NCI-H510A (cell line): ENCODE measurements at places on chromosomes 12 and 14.
A peak's percentile ranks its signal among the peaks of the same experiment; 100 is the strongest.

DNA sequence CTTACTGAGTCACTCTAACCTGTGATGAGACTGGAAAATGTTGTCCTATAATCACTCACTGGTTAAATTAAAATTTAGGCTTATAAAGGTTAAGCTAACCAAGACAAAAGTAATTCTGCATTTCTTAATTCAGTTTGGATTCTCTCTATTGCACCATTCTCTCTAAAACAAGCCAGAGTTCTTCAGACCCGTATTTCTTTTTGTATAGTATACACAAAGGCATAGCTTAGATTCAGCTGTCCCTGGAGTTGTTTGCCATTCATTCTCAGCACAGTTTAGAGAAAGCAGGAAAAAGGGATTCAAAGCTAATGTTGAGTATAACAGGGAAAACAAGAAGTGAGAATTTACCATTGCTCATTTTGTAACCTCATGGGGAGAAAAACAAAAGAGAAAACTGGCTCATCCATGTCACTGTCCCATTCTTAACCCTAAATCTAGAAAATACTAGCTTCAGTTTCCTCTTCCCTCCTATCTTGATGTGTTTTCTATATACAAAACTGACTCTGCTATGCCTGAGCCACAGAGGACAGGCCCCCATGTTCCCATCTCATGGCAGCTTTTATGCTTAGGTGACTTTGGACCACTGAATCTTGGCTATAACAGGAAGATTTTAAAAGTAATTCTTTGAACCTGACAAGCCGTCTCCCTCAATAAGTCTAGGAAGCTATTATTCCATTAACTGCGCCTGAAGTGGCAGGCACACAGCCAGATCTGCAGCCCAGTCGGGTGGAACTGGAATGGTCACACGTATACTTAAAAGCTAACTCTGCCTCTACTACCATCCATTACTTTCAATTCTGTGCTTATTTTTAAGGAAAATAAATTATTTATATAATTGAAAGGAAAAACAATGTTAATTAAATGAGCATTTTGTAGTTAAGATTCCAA, 7.0 kb downstream of the AREL1 start:
- no peak for DNase-seq

DNA sequence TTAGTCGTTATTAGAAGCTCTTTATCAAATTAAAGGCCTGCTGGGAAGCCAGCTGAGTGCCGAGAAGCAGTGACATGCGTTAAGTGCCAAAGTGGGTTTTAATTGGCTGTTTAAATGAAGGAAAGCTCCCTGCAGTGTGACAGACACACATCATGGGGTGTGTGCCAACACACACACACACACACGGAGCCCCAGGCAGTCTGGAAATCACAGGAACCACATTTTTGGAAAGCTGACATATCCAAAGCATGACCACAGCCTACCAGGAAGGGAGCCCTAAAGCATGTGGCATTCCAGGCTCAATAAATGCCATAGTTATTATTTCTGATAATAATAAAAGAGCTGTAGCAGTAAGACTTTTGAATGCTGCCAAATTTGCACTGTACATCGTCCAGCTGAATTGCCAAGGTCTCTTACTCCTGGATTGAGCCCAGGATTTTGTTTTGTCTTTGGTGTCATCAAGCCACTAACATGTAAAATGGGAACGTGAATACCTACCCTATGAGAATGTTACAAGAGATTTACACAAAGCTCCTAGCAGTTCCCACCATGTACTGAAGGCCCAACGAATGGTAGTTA, 135.1 kb downstream of the TMEM30B start:
- no peak for DNase-seq

GRCh38 chr14:50619569-50620141, 48.5 kb downstream of the SAV1 start:
- DNase-seq: peak; percentile 2

DNA sequence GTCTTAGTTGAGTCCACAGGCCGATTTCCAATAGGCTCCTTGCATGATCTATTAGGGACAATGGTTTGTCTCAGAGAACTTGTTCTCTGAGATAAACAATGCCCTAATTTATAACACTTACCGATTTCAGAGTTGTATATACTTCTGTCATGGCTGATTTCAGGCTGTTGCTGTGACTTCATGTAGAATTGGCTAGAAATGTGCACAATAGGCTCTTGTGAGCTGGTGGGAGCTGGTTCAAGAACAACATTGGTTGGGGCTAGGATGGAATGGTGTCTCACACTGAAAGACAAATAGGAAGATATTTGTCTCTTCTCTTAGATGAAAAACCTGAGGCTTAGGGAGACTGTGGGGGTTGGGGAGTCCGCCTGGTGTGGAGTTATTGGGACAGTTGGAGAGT, 6.7 kb upstream of the KRT86 start:
- DNase-seq: no peak

DNA sequence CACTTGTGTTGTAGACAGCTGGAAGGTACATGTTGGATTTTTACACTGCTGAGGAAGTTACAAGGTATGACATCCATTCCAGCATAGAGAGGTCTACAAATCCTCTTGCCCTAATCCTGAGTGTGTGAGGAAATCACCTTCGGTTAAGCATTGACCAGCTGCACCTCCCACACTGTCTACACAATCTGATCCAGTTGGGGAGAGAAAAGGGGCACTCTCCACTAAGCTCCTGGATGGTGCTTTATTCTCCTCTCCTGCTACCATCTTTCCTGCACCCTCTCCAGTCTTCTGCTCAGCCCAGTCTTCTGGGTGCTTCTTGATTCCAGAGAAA, at the start of gene OR6J1:
OR6J1 (minus strand) TSS at position 48 of the 331 bp plus-strand sequence. CDS start 9,541 bp downstream, outside the sequence.
- no peak for DNase-seq

GRCh38 chr12:80697270-80697887, 10.1 kb upstream of the MYF6 start:
- DNase-seq: no peak

- no peak for DNase-seq
Measured at GRCh38 chr12:45263587-45263986, 47.7 kb downstream of the ANO6 start.

DNA sequence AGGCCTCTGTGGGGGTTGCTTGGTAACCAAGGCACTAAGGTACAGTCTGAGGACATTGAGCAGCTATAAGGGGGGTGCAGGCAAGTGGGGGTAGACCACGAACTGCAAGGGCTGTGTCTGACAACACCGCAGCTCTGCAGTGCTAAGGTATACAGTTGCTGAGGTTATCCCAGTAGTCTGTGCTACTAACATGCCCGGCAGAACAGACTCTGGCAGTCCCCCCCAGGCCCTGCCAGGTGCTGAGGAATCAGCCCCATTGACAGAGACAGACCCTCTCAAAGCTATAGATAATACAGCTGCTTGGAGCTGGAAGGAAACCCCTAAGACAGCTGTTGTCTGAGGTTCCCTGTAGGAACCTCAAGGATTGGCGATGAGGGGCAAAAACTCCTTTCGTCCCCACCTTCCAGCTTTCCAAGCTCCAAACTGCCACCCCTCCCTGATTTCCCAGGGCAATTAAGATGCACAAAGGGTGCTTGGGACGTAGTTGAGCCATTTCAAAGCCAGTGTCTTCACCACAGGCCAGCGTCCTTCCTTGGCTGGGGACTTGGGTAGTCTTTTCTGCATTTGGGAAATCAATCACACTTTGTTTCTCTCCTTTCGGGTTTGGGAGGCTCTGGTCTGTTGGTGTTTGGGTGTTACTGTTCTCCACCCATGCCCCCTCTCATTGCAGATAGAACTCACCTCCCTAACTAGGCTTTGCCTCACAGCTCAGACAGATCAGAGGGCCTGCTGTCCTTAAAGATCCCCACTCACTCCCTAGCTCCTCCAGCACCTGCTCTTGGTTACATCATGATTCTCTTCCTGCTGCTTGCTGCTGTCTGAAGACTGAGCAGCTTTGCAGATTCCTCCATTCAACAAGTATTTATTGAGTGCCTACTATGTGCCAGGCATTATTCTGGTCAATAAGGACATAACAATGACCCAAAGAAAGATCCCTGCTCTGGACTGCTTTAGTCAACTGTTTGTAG, 2.0 kb upstream of the MYH7 start:
- no peak for DNase-seq

DNA sequence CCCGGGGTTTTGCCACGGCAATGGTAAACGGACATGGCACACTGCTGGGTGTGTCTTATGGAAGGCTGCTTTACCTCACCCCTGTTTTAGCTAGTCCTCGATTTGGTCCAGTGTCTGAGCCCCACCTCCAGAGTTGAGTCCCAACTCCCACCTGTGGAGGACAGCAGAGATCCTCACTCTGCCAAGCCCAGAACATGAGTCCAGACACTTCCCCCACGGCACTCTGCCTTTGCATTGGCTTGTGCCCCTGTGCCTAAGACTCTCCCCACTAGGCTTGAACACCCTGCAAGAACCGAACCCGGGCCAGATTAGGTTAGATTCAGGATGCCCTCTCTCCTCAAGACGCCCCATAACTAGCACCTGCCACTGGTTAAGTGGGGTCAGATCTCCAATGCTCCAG, 59.8 kb upstream of the C14orf180 start:
- no peak for DNase-seq

DNA sequence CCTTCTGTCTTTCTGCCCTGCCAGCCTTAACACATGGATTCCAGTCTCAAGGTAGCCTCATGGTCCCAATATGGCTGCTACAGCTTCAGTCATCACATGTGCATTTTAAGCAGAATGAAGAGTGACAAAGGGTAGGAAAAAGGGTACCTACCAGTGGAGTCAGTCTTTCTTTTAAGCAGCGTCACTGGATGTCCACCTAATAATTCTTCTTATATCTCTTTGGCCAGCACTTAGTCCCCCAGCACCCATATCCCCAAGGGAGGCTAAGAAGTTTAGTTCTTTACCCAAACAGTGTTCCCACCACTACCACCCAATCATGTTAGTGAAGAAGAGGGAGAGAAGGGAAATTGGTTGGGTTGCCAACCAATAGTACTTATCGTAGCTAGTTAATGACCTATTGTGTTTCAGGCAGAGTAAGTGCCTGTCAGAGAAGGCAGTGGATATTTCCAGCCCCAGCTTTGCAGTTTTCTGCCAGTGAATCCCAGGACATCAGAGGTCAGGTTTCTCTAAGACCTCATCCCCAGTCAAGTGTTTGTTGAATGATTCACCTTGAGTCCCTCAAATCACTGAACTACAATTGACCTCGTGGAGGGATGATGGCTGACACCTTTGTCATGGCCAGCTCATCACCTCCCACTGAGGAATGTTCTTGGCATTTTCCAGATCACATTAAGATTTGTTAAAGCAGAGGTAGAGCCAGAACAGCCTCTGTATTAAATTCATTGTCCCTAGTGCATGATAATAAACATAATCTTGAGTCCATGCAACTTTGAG, 250.9 kb upstream of the CRY1 start:
- DNase-seq: no peak

DNA sequence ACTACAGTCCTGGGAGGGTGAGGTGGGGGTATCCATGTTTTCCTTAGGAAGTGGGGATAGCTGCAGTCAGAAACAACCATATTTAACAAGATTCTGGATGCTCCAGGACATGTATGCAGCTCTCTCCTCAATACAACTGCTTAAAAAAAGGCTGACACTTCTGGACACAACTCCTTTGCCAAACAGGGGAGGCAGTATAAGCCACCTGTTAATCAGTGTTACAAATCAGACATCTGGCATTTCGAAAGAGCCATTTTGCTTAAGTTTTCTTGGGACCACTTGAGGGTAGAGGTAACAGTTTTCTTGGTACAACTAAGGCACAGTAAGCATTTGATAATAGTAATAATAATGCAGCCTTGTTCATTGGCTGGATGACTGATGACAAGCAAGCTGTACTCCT, 47.1 kb downstream of the RPGRIP1 start:
- DNase-seq: no peak

- DNase-seq: no peak
Measured at GRCh38 chr12:18224745-18225144, 36.6 kb upstream of the PIK3C2G start.

- peak; percentile 24 for DNase-seq
Measured at GRCh38 chr12:67758119-67758518, 109.6 kb downstream of the DYRK2 start.

- DNase-seq: no peak
Measured at GRCh38 chr12:90679674-90680073, 275.3 kb downstream of the CCER1 start.

- DNase-seq: no peak
Measured at GRCh38 chr12:75623631-75624154, 112.3 kb upstream of the KRR1 start.

DNA sequence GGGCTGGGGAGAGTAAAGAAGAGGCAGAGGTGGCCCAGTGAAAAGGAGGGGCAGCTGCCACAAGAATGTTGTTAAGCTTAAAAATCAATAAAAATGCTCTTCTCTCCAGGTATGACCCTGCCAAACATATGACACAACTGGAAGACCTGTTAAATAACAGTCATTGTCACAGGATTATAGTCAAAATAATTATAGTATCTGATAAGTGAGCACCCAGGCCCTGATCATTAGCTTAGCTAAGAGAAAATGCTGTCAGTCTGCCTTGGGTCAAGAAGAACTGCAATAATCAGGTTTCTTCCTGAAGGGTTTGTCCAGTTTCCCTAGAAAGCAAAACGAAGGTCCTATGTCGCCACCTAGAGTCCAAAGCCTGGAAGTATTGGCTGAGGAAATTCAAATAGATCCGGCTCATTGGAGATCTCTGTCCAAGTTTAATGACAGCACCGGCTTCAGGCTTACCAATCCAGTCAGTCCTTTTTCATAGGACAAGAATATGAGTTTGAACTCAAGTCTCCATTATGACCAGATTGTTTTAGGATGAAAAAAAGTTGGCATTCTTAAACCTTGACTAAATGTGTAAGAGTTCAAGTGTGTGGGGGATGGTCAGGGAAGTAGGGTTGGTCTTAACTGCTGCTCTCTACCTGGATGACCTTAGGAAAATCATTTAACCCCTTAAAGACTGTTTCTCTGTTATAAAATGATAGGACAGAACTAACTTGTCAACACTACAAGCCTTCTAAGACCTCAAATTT, 22.5 kb upstream of the NKX2-8 start:
- peak; percentile 50 for DNase-seq

GRCh38 chr12:99067171-99067785, 422.2 kb downstream of the APAF1 start:
- no peak for DNase-seq

DNA sequence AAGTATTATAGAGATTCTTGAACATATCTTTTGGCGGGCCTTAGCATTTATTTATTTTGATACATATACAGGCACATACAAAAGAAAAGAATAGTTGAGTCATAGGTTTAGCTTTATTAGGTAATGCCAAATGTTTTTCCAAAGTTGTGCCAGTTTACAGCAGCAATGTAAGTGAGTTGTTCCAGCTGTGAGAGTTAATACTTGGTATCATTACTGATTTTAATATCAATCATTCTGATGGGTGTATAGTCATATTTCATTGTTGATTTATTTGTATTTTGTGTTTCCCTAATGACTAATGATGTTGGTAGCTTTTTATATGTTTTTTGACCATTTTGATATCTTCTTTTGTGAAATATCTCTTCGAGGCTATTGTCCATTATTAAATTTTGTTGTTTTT, 122.4 kb downstream of the MIPOL1 start:
- no peak for DNase-seq

DNA sequence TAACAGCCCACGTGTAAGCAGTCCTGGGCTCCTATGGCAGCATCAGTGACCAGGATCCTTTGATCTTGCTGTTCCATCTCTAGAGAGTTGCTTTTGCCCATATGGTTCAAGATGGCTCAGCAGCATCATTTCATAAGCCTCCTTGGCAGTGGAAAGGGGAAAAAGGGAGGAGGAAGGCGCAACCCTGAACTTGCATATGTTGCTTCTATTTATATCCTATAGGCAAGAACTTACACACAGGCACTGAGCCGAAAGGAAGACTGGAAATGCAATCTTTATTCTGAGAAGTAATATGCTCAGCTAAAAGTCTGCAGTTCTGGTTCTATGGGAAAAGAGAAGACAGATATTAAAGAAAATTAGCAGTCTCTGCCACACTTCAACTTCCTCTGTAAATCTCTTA, 167.7 kb upstream of the PLXNC1 start:
- no peak for DNase-seq
